ENCODE measurements at places on chromosomes 5 and 9.

DNA sequence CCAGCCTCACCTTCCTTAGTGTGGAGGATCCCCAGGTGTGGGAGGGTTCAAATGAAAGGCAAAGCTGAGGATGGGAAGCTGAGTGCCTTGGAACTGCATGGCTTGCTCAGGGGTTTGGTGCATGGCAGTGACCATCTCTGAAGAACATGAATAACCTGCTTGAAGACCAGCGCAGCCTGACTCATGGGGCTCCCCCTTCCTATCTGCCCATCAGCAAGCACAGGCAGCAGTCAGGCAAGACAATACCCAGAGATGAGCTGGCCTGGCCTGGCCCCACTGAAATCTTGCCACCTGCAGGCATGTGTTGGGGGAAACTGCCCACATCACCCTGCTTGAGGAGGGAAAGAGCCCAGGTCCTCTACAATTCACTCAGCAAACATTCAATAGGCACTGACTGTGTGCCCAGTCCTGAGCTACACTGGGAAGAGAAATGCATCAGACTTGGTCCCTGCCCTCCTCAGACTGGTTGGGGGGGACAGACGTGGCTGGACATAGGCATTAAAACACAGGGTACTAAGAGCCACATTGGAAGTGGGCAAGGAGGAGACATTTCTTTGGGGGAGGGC is 105.0 kb upstream of the ALDH1B1 start:
- peak; percentile 68 for DNase-seq

DNA sequence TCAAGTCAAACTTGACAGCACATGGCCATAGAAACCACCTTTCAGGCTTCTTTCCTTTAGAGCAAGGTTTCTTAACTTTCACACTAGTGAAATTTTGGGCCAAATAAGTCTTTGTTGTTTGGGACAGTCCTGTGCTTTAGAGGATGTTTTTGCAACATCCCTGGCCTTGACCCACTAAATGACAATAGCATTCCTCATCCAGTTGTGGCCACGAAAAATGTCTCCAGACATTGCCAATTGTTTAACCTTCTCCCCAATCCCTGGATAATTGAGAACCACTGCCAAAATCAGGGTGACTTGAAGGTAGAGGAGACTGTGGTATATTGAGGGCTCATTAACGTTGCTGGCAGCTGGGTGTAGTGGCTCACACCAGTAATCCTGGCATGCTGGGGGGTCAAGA is 72.0 kb downstream of the ALDH1A1 start:
- DNase-seq: no peak

- DNase-seq: no peak
Observed at GRCh38 chr5:119470105-119470763, 17.9 kb downstream of the HSD17B4 start.

GRCh38 chr9:133942206-133942975 is 49.7 kb downstream of the VAV2 start:
- DNase-seq: no peak

GRCh38 chr5:58545912-58546311 is 37.0 kb upstream of the RAB3C start:
- peak; percentile 49 for DNase-seq

DNA sequence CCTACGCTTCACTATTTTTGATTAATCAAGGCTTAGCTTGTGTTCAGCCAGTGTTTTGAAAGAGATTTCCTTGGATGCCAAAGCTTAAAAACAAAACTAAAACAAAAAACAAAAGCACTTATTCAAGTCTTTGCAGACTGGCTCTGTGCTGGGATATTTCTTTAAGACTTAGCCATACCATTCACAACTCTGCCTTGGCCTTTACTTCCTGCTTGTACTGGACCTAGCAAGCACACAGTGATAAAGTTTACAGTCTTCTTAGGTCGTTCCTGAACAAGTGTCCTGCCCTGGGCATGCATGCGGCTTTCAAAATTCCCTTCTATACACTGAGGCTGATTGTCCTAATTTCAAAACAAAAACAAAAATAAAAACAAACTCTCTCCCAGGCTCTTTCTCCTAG is 20.7 kb downstream of the FBXL17 start:
- DNase-seq: no peak

DNA sequence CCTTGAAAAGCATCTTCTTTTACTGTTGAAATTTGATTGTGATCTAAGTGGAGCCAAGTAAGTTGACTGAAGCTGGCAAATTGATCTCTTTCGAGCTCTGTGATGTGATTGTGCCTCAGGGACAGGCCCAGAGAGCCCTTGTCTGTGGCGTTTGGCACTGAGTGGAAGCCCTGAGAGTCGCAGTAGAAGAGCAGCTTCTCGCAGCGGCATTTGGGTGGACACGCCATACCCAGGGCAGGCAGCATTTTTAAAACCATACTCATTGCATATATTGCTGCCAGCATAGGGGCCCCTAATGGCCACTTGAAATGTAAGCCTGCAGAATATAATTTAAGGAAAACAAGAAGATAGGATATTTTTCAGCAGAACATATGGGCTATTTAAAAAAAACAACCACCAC is 894 bp downstream of the LRRTM2 start:
- DNase-seq: no peak

- DNase-seq: no peak
Observed at GRCh38 chr5:116664988-116665387, 90.4 kb upstream of the SEMA6A start.

GRCh38 chr5:76114179-76114851 is 31.1 kb downstream of the SV2C start:
- DNase-seq: no peak

DNA sequence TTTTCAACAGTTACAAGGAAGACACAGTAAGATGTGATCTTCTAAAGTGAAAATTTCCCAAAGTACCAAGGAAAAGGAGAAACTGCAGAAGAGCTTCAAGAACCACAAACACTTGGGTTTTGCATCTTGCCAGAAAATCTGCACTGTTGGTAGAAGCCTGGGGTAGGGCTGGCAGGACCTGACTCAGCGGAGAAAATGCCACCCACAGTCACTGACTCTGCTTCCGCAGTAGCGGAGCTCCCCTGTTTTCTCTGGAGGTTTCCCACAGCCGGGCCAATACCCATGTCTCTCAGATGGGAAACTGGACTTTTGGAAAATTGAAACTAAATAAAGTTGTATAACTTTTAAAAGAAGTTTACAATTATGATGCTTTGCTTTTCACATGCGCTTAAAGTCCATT is 104.2 kb downstream of the MEF2C start:
- no peak for DNase-seq

- peak; percentile 54 for DNase-seq
Observed at GRCh38 chr5:44868541-44868940, 59.8 kb downstream of the MRPS30 start.

- DNase-seq: no peak
Observed at GRCh38 chr9:76431601-76432000, 27.4 kb upstream of the GCNT1 start.

GRCh38 chr5:132220491-132220890 is 7.2 kb downstream of the P4HA2 start:
- DNase-seq: no peak

DNA sequence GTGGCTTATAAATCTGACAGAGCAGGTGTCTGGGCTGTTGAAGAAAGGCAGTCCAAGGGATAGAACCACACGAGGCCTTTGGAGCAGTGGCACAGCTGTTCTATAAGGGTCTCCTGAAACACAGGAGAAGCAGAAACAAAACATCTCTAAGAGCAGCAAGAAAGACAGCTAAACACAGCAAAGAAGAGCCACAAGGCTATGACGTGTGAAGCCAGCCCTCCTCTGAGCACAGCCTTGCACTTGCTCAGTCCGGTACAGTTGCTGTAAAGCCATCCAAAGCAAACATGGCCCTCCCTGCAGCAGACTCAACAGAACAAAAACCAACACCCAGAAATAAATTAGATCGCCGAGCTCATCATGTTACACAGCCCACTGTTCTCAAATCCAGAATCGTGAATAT is 2.6 kb upstream of the GZMK start:
- no peak for DNase-seq

DNA sequence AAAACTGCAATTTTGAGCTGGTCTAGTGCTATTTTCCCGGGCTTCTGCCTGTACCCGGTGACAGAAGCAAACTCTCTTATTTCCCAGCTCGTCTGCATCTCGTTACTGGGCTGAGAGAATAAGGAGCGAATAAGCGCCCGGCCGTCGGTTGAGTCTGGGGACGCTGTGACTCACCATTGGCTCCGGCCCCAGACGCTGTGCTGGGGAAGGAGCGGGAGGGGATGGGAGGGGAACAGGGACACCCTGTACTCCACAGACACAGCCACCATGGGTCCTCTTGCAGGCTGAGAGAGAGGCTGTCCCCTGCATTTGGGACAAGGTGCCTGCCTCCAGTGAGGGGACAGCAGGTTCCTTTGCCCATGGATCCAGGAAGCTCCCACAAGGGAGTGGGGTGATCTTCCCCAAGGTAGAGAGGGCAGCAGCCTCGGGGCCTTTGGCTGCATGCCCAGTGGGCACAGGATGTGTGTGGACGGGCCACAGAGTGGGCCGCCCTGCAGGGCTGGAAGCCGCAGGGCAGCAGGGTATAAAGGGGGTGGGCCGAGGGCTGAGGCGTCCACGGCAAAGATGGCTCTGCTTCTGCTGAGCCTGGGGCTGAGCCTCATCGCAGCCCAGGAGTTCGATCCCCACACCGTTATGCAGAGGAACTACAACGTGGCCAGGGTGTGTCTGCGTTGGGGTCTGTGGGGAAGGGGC is at the start of gene LCN9:
TSS of gene LCN9 (plus strand) at position 552 of the 693 bp plus-strand sequence. CDS start at position 565, 13 bp downstream.
- DNase-seq: no peak

GRCh38 chr5:115480900-115481299 is 63.7 kb downstream of the FEM1C start:
- DNase-seq: no peak

GRCh38 chr5:169303119-169303515 is 2.2 kb upstream of the SLIT3 start:
- DNase-seq: no peak

DNA sequence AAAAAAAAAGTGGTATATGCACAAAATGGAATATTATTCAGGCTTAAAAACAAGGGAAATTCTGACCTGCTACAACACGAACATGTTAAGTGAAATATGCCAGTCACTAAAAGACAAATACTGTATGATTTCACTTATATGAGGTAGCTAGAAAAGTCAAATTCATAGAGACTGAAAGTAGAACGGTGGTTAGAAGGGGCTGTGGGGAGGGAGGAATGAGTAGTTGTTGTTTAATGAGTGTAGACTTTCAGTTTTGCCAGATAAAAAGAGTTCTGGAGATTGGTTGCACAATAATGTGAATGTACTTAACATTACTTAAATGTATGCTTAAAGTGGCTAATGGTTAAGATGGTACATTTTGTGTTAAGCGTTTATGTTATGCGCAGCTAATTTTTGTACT is 79.5 kb upstream of the IL12B start:
- no peak for DNase-seq

- DNase-seq: no peak
Observed at GRCh38 chr9:128735373-128735772, 11.4 kb upstream of the ZDHHC12 start.

GRCh38 chr5:172293054-172293744 is 9.6 kb upstream of the UBTD2 start:
- peak; percentile 76 for DNase-seq

GRCh38 chr9:89603767-89604665 is 796 bp upstream of the GADD45G start:
- peak; percentile 40 for DNase-seq

- DNase-seq: peak; percentile 93
Observed at GRCh38 chr9:83544002-83544698, 5.9 kb upstream of the FRMD3 start.

- peak; percentile 99 for DNase-seq
Observed at GRCh38 chr5:134225780-134226440, at the start of gene PPP2CA. PPP2CA (minus strand) TSS chr5:134226073; CDS start chr5:134225861, 212 bp downstream.

DNA sequence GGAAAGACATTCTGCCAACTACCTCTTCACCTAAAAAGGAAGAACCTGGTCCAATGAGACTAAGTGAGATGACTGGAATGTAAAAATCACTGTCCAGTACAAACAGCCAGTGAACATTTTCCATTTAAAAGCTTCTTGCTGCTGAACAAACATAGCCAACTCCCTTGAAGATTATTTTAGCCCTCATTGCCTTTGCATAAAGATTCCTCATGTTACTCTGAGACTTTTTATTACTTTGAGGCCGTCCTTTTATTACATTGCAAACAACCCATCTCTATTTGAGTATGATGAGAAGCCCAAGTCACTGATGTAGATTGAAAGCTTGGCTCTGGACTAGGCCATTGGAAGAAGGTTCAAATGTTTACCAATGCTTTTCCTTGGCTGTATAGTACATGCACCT is 649.8 kb downstream of the CETN3 start:
- no peak for DNase-seq

GRCh38 chr5:139635606-139636206 is 12.4 kb upstream of the CXXC5 start:
- DNase-seq: peak; percentile 95

GRCh38 chr9:133692364-133692985 is 45.7 kb downstream of the SARDH start:
- no peak for DNase-seq

- DNase-seq: no peak
Observed at GRCh38 chr9:129436751-129437625, 183.9 kb downstream of the C9orf50 start.

DNA sequence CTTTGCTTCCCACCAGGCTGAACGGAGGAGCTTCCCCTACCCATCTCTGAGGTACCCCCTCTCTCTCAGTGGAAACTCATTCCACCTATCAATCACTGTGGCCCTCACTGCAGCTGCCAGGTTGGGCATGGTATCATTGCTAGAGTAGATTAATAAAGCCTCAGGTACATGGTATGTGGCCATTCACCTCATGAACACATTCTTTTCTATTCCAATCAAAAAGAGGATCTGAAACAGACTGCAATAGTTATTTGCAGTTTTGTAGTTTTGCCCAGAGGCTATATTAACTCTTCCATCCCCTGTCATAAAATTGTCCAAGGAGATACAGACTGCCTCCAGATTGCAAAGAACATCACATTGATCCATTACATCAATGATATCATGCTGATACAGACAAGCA is 85.8 kb upstream of the MVB12B start:
- no peak for DNase-seq

DNA sequence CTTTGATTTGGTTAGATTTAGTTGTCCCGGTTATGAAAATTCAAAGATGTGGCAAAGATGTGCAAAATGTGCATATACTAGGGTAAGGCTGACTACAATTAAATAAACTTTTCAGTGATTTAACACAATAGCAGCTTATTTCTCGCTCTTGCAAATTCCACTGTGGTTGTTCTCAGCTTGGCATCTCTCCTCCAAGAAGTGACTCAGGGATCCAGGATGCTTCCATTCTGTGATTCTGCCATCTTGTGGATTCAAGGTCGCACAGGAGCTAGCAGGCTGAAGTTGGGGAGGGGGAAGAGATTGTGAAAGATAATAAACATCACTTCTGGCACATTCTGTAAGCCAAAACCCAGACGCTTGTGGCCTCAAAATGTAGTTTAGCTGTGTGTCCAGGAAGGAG is 60.1 kb upstream of the TGFBR1 start:
- DNase-seq: no peak
